Activated naive CD8-positive, alpha-beta T cell treated with anti-CD3 and anti-CD28 coated beads for 36 hours (primary cell): ENCODE measurements at places on chromosomes 2 and 18. TPM values are rescaled to one million over a fixed set of nuclear protein-coding genes. Genes with fewer than 3 reads are reported as not detected.

DNA sequence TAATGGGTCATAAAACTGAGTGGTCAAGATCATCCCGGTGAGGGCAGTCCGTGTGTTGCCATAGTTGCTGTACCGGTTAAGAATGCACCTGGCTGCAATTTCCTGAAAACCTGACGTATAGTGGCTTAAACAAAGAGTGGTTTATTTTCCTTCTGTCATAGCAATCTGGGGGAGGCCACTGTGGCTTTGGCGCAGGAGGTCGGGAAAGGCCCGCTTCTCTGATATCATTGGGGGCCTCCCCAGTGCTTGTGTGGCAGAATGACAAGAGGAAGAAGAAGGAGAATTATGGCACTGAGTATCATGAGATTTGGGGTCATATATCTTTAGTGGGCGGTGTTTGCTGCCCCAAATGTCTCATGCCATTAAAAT is 4.4 kb downstream of the C2orf92 start:
- peaks cover 6% of the 10 kb centered on the region for H3K36me3 ChIP-seq
- peak overlapping the region; percentile 27 for H3K4me3 ChIP-seq
- peak; percentile 67 for DNase-seq
- H3K27me3 ChIP-seq: peaks cover 4% of the 10 kb centered on the region
- H3K4me1 ChIP-seq: peaks cover 30% of the 10 kb centered on the region

LBH gene
- 89.2 TPM for total RNA-seq

DNA sequence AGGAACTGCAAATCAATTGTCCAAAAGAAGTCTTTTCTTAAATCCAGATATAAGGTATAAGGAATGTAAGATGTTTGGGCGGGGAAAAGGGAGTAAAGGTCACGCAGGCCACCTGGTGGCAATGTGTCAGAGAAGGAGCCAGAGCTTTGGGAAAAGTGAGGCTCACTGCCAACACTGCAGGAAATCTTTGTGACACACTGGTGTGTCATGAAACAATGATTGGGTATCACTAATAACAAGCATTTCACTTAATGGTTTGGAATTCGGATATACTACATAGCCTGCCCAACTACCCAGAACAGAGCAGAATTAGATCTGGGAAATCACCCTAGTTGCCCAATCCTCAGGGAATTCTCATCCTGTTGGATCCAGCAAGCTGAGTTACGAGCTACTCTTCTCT is 61.0 kb downstream of the RBMS1 start:
- H3K4me1 ChIP-seq: peaks cover 43% of the 10 kb centered on the region
- no peaks in the 10 kb centered on the region for H3K27me3 ChIP-seq
- peaks cover 23% of the 10 kb centered on the region for H3K36me3 ChIP-seq
- DNase-seq: no peak
- no peak overlapping the region for H3K27ac ChIP-seq

GPR155 gene
- total RNA-seq: 14.5 TPM

GULP1 gene
- total RNA-seq: not detected

RAX gene
- total RNA-seq: not detected
